ENCODE measurements at places on chromosomes 11 and 22.

DNA sequence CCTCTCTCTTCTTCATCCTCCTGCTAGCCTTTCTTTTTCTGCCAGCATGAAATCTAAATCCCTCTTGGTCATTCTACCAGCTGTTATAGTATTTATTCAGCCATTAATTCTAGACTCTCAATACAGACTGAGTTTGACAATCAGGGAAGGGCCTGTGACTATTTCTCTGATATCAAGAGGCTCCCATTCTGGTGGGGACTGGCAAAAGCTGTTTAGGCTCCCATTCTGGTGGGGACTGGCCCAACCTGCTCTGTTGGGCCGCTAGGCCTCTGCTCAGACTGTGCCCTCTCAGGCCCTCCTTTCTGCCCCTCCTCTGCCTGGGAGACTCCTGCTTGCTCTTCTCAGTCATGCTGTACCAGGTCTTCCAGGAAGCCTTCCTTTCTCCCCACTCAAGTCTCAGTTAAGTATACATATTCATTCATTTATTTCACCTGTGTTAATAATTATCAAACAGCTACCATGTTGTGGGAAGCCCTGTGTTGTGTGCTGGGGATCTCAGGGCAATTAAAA is 323.7 kb upstream of the NARS2 start:
- DNase-seq, result no peak

DNA sequence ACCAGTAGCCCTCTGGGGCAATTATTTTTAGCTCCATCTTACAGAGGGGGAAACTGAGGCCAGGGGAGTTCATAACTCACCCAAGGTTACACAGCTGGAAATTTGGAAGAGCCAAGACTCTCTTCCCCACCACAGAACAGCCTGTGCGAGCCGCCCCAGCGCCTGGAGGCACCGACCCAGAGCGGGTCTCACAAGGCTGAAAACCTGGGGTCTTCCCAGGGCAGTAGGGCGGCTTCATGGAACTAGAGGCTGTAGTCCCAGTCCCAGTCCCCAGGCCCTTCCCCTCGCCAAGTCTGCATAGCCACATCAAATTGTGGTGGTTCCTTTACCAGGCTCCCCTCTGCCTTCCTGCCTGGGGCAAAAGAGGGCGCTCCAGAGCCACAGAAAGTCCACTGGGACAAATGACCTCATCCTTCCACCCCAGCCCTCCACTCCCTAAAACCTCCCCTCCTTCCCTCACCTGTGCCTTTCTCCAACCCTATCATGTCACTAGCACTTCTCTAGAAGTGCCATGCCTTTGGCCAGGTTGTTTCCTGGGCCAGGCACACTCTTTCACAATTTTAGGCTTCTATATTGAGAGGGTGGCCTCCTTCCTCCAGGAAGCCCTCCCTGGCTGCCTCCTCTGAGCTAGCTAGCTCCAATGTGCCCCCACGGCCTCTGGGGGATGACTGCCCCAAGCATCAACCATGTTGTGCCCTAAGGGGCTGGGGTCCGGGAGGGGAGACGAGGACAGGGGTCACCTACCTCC is 15.2 kb upstream of the CDC42EP1 start:
- DNase-seq, result no peak

DNA sequence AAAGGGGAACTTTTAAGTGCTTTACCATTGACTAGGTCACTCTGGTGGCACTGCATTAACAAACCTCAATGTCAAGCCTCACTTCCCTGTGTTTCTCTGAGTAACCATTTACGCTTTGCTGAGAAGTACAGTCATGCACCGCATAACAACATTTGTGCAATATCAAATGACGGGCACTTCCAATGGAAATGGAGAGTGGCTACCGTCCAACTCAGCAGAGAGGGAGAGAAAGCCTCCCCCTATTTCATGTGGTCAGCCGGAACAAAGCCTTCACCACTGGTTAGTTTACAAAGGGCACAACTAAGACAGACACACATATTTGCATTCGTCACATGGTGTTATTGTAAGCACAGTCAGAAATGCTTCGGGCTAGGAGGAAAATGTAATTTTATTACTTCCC is 117.3 kb downstream of the RASSF10 start:
- DNase-seq, result peak; percentile 38

DNA sequence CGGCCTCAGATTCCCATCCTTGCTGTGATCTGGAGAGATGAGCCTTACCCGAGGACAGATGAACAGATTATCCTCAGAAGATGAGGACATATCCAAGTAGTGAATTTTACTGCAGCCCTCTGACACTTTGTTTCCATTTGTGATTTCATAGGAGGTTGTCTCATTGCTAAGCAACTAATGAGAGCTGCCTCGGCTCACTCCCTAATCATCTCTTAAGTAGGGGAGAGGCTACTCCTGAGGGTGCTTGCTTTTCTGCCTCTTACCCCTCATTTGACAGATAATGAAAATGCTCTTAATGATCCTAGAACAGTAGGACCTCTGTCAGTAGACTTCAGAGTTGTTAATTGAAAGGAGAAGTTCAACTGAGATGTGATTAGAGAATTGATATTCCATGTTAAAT is 150.9 kb downstream of the TBC1D22A start:
- DNase-seq, result peak; percentile 27

- DNase-seq, result no peak
These were observed 29.6 kb upstream of the FIBIN start for GRCh38 chr11:26964339-26964738.
